ENCODE measurements at places on chromosomes 2 and 18.

- DNase-seq, result no peak
Measured at GRCh38 chr2:177434475-177434874, 41.9 kb downstream of the AGPS start.

- DNase-seq, result no peak
Measured at GRCh38 chr2:236001166-236001828, 166.9 kb downstream of the GBX2 start.

GRCh38 chr2:41116106-41116797 is 664.4 kb upstream of the SLC8A1 start:
- DNase-seq, result no peak

- no peak for DNase-seq
Measured at GRCh38 chr18:50558948-50559751, 737 bp upstream of the MAPK4 start.

GRCh38 chr2:156229724-156230362 is 102.7 kb downstream of the NR4A2 start:
- DNase-seq, result no peak

DNA sequence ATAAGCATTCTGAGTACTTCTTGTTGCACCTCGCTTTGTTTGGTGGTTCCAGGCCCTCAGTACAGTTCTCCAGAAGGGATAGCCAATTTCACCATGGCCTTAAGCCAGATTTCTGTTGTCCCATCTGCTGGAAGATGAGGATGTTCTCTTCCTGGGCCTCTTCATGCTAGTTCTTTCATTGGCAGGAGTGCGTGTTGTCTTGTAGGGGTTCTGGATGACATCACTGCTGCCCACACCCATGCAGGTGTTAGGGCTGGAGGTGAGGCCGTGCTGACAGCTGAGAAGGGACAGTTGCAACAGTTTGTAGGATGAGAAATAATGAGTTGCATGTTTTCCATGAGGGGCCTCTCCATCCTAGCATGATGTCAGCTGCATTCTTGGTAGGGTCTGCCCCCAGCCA is 142.9 kb downstream of the LDLRAD4 start:
- no peak for DNase-seq

- DNase-seq, result no peak
Measured at GRCh38 chr2:96837575-96837974, 6.2 kb downstream of the ANKRD23 start.

DNA sequence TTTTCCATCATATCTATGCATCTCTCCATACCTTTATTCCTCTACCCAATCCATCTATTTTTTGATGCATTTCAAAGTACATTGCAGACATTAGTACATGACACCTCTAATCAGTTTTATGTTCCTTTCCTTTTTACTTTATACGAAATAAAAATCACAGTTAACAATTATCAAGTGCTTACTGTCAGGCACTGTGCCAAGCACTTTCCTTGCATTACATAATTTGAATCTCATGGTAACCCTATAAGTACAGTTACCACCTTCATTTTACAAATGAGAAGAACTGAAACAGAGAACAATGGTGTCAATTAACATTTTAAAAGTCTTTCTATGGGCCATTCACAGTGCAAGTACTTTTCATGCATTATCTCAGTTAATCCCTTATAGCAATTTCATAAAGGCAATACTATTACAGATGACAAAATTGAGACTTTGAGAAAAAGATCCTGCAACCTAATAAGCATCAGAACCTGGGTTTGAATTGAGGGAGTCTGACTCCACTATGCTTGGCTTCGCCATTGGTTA is 544.4 kb upstream of the TNP1 start:
- DNase-seq, result no peak

- DNase-seq, result peak; percentile 32
Measured at GRCh38 chr2:10787176-10787968, 25.2 kb downstream of the PDIA6 start.

DNA sequence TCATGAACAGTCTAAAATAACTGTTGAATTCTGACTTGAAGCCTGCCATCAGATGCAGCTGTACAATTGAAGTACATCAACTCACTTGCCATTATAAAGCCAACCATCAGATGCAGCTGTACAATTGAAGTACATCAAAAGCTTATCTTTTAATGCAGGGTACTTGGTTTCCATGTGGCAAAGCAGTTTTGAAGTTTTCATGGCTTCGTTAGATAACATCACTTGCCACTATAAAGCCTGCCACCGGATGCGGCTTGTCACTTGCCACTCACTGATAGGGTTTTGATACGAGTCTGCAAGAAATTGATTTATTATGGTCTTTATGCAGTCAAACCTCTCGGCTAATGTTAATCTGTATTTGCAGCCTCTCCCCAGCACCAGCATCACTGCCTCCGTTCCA is 1605.8 kb downstream of the SUCLG1 start:
- no peak for DNase-seq

GRCh38 chr2:100416935-100417710 is at the start of gene CHST10:
TSS of gene CHST10 (minus strand) at chr2:100417668. CDS start at chr2:100406675, 10,993 bp downstream.
- peak; percentile 24 for DNase-seq
